ENCODE measurements at places on chromosomes 2 and 18. TPM values are rescaled to one million over a fixed set of nuclear protein-coding genes. Genes with fewer than 3 reads are reported as not detected.
A peak's percentile ranks its signal among the peaks of the same experiment; 100 is the strongest.

ATOH8 gene
- 14.6 TPM for total RNA-seq

ZNF892 gene
- total RNA-seq, result 3.5 TPM

DNA sequence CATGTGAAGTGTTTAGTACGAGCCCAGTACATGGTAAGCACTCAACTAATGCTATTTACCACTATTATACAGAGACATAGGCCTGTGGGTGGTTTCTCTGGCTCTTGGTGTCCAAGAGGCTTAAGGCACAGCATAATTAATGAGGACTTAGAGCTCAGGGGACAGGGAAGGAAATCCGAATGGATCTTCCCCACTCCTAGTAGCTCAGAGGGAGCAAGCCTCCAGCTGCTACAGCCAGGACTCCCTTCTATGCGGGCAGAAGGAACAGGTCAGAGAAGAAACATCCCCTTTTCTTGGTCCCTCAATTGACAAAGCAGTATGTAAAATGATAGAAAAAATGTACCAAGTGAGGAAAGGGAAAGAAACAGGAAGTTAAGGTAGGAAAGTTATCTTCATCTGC is 261.3 kb upstream of the STON1 start:
- DNase-seq, result no peak
- H3K4me3 ChIP-seq, result no peak overlapping the region
- H3K27me3 ChIP-seq, result no peaks in the 10 kb centered on the region
- no peaks in the 10 kb centered on the region for H3K4me1 ChIP-seq
- no peak overlapping the region for H3K27ac ChIP-seq
- H3K36me3 ChIP-seq, result no peaks in the 10 kb centered on the region

DNA sequence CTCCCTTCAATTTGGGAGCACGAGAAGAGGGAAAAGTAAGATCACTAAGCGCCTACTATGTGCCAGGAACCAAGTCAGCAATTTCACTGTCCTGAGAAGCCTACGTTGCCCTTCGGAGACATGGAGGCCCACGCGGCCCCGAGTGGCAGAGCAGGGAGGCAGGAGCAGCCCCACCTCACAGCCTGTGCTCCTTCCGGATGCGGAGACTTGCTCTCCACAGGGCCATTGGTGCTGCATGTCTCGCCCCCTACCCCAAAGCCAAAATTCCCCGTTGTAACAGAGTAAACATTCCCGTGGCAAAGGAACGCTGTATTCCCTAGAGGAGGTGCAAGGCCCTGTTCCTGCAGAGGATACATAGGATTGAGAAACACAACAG is 4.5 kb downstream of the SLC14A2 start:
- peaks cover 4% of the 10 kb centered on the region for H3K27me3 ChIP-seq
- H3K36me3 ChIP-seq, result no peaks in the 10 kb centered on the region
- H3K4me3 ChIP-seq, result no peak overlapping the region
- H3K27ac ChIP-seq, result peak overlapping the region; percentile 49
